ENCODE measurements at places on chromosomes 1 and 21.

GRCh38 chr1:186102547-186103148 lies 272.4 kb downstream of the TPR start:
- DNase-seq, result no peak

- no peak for DNase-seq
Measured at GRCh38 chr1:1684031-1684681, 8.4 kb downstream of the SLC35E2B start.

- DNase-seq, result no peak
Measured at GRCh38 chr1:172135978-172136610, 284.4 kb upstream of the C1orf105 start.

GRCh38 chr1:46474570-46474969 lies 15.1 kb upstream of the DMBX1 start:
- DNase-seq, result no peak

GRCh38 chr1:158972841-158973240 lies 36.9 kb upstream of the IFI16 start:
- DNase-seq, result no peak

Data from forelimb muscle (tissue), 1 donor.